Articular chondrocyte of knee joint (primary cell): ENCODE measurements at places on chromosomes 7 and 10. TPM values are rescaled to one million over a fixed set of nuclear protein-coding genes. Genes with fewer than 3 reads are reported as not detected.

The HOXA4 gene
- 1.7 and 2.4 TPM in 2 replicates for total RNA-seq

The KCNIP2 gene
- total RNA-seq: 1.0 and 1.1 TPM in 2 replicates

The HHEX gene
- total RNA-seq: 0.86 and 1.2 TPM in 2 replicates

The AKR1B1 gene
- 108 and 143 TPM in 2 replicates for total RNA-seq

The SLC29A4 gene
- 0.54 and 1.2 TPM in 2 replicates for total RNA-seq
